ENCODE measurements at places on chromosomes 1 and 21. TPM values are rescaled to one million over a fixed set of nuclear protein-coding genes. Genes with fewer than 3 reads are reported as not detected.

Gene DNAI4
- 3.4 TPM for total RNA-seq

Gene ZNF593OS
- not detected for total RNA-seq

Gene KPNA6
- 39.8 TPM for total RNA-seq

Gene SLC30A7
- 14.1 TPM for total RNA-seq

Gene IL22RA1
- total RNA-seq: not detected

Gene DIO1
- not detected for total RNA-seq

Gene SUCO
- total RNA-seq: 22.8 TPM

Gene RNU1-3
- 6,751 TPM for total RNA-seq

Gene IQGAP3
- 21.5 TPM for total RNA-seq

Gene CD1D
- total RNA-seq: under 0.01 TPM

Gene MTMR11
- 0.16 TPM for total RNA-seq

Gene F11R
- 84.2 TPM for total RNA-seq

Gene MDM4
- total RNA-seq: 12.8 TPM

Gene PLEKHG5
- total RNA-seq: 52.8 TPM

Gene CDC7
- total RNA-seq: 3.5 TPM

Gene SRGAP2B
- 36.6 TPM for total RNA-seq

Gene ADORA1
- not detected for total RNA-seq

Gene INSRR
- not detected for total RNA-seq

Gene FAM151A
- not detected for total RNA-seq

Gene TNFRSF4
- 2.1 TPM for total RNA-seq

Gene RGS1
- total RNA-seq: not detected

Gene COL9A2
- 0.16 TPM for total RNA-seq

Gene L1TD1
- not detected for total RNA-seq

Gene LCE6A
- not detected for total RNA-seq

Gene IL20
- total RNA-seq: not detected

Gene FH
- total RNA-seq: 97.7 TPM

Gene AMY2B
- total RNA-seq: 0.65 TPM

Gene PRKAA2
- total RNA-seq: 2.5 TPM

Gene SWT1
- 3.1 TPM for total RNA-seq

Gene KPRP
- not detected for total RNA-seq

Gene G0S2
- total RNA-seq: 0.65 TPM

Gene RAP1GAP
- under 0.01 TPM for total RNA-seq

Gene TAGLN2
- 327 TPM for total RNA-seq

Gene PYCR2
- 26.7 TPM for total RNA-seq

Gene TNNT2
- total RNA-seq: not detected

Gene FCRL4
- total RNA-seq: not detected

Gene PCSK9
- 0.32 TPM for total RNA-seq

Gene MTARC2
- total RNA-seq: 14.7 TPM

Gene PTGFR
- total RNA-seq: 0.38 TPM

Gene ZYG11A
- 0.16 TPM for total RNA-seq

Gene CORT
- 1.5 TPM for total RNA-seq

Gene KCNC4
- 3.9 TPM for total RNA-seq

Gene DYRK3
- total RNA-seq: 9.3 TPM

Gene HMCN1
- total RNA-seq: 1.6 TPM

Gene TEDDM1
- total RNA-seq: not detected

Gene AQP10
- total RNA-seq: not detected

Gene FLG
- total RNA-seq: not detected

Gene CRYAA
- total RNA-seq: not detected

Gene TP73
- under 0.01 TPM for total RNA-seq

Gene PLA2G2A
- total RNA-seq: not detected

Gene FCGR1A
- total RNA-seq: not detected

Gene DSCAM
- total RNA-seq: not detected

Gene DNALI1
- 1.2 TPM for total RNA-seq

Gene CC2D1B
- total RNA-seq: 19.9 TPM

Gene LCE1D
- not detected for total RNA-seq

Gene KCNJ15
- total RNA-seq: 1.1 TPM

Gene ZBTB17
- total RNA-seq: 58.2 TPM

Gene GJA8
- total RNA-seq: not detected

Measured in bladder microvascular endothelial cell (primary cell).